Fibroblast of pulmonary artery (primary cell): ENCODE measurements at places on chromosomes 11 and 22.
A peak's percentile ranks its signal among the peaks of the same experiment; 100 is the strongest.

- peak; percentile 11 for DNase-seq
These were observed 31.1 kb upstream of the DDI1 start for GRCh38 chr11:104005234-104005855.

DNA sequence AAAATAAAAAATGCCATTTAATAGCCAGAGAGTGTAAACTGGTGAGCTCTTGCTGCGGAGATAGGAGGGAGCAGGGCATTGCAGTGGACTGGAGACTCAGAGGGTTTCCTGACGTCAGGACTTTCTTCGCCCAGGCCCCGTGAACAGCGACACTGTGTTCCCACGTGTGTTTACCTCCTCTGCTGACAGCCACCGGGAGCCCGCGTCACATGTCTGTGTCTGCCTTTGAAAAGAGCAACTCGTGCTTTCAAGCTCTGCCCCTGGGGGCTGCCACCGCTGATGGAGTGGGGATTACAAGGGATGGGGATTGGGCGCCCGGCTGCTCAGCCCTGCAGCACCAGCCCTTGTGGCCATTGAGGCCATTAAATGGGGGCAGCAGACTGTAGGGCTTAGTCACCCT lies 3.3 kb downstream of the TANGO2 start:
- no peak for DNase-seq

- no peak for DNase-seq
These were observed 4.9 kb downstream of the RIC8A start for GRCh38 chr11:212150-213100.

- peak; percentile 37 for DNase-seq
These were observed 284.0 kb downstream of the KIRREL3 start for GRCh38 chr11:126716456-126717083.

DNA sequence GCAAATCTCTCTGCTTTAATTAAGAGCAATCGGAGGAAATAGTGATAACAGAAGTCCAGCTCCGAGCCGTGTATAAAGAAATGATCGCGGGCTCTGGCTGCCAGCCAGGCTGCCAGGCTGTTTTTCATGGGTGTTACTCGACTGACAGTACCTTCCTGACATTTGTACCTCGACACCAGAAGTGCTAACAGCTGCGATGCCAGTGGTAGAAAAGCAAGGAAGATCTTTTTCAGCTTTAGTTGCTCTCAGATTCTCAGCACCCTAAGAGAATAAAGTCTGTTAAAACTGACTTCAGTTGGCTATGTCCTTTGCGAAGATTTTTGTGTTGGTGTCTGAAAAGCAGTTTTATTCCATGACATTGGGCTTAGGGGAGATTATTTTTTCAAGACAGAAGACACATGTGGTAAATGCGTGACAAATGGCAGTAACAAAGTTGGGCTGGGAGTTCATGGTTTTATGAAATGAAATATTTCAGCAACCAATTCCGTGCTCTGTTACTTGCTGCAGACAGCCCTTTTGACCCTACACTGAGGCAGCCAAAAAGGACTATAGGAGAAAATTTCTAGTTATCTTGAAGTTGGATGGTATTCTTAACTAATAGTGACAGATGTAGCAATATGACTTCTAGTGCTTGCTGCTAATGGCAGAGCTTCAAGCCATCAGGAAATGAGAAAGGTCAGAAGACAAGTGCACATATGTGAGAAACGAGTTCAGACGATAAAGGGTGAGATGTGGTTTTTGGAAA lies 296.2 kb downstream of the CNTN5 start:
- peak; percentile 34 for DNase-seq

DNA sequence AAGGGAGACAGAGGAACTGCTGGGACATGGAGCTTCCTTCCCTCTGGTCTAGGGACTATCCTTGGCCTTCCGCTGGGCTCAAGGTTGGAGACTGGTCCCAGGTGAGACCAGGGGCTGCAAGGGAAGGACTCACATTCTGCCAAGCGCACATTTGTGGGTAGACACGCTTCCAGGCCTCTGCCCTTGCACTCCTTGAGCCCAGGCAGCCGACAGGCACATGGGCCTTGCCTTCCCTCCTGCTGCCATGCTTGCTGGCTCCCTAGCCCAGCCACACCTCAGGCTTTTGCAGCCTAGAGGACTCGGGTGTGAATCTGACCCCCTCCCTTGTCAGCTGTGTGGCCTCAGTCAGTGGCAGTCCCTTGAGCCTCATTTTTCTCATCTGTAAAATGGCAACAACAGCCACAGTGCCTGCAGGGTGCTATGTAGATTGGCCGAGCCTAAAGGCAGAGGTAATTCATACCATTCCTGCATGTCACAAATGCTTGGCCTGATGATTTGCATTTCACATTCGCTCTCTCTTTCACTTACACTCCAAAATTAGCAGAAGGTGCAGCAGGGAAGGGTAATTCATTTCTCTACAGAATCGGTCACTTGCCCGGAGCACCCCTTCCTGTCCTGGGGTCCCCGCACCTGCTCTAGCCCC lies 57.6 kb upstream of the NECTIN1 start:
- no peak for DNase-seq

DNA sequence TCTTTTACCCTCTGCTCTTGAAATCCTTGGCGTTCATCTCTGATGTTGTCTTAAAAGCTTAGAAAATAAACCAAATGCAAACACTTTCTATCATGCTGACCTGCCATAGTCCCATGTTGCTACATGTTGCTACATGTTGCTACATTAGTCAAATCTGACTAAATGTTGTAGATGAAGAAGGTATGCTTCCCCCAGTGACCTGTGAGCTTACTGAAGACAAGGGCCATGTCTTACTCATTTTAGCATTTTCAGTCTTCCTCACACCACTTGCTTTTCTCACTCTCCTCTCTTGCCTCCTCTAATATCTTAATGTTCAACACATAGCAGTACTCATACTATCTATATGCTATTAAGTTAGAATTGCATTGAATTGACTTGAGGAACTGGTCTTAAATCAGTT lies 346.4 kb upstream of the MTNR1B start:
- DNase-seq, result no peak
